ENCODE measurements at places on chromosomes 11 and 22.

DNA sequence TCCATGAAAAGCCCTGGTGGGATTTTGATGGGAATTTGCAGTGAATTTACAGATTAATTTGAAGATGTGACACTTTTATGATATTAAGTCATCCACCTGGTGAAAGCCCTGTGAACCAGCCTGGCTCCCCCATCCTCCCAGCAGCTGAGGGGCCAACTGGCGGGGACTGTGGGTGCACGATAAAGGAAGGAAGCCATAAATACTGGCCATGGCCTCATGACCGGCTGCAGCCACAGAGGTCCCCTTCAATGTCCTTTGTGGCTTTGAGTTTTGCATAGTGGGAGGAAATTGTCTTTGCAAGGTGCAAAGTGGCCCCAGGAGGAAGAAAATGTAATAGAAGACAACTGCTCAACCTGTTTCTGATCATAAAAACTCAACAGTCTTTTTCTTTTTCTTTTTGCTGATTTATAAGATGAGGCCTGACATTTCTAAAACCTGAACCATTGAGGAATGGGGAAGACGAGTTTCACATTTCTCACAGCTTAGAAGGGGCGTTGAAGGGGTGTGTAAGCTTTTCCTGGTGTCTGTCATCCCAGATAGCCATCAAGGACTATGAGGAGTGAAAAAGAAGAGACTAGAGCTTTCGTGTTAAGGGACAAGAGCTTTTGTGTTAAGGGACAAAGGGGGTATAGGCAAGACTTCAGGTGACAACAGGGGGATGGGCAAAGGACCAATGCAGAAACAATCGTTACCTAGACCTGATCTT lies 6.3 kb upstream of the NDUFV1 start:
- DNase-seq, result no peak

DNA sequence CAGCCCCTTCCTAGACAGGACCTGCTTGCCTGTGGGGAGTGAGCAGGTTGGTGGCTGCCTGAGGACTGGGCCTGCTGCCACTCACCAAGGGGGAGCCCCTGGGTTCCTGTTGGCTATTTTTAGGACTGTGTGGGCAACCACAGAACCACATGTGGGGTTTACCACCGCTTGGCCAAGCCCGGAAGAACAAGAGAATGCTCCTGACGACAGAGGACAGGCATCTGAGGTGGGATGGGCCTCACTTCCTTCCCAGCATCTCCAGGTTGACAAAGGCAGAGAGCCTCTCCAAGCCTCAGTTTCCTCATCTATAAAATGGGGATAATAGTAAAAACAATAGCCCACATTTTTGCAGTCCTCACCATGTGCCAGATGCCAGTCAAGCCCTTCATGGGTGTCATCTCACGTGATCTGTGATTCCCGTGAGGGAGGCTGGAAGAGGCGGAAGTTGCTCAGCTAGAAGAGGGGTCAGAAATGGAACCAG lies 43.6 kb downstream of the LRRC32 start:
- no peak for DNase-seq

- DNase-seq, result peak; percentile 59
Measured at GRCh38 chr11:64637334-64638017, 46.5 kb downstream of the SLC22A12 start.

- no peak for DNase-seq
Measured at GRCh38 chr11:14672635-14673034, 29.0 kb downstream of the PDE3B start.

- no peak for DNase-seq
Measured at GRCh38 chr22:26545385-26545784, 33.1 kb upstream of the TFIP11 start.

- no peak for DNase-seq
Measured at GRCh38 chr11:28542561-28542960, 434.4 kb downstream of the METTL15 start.

DNA sequence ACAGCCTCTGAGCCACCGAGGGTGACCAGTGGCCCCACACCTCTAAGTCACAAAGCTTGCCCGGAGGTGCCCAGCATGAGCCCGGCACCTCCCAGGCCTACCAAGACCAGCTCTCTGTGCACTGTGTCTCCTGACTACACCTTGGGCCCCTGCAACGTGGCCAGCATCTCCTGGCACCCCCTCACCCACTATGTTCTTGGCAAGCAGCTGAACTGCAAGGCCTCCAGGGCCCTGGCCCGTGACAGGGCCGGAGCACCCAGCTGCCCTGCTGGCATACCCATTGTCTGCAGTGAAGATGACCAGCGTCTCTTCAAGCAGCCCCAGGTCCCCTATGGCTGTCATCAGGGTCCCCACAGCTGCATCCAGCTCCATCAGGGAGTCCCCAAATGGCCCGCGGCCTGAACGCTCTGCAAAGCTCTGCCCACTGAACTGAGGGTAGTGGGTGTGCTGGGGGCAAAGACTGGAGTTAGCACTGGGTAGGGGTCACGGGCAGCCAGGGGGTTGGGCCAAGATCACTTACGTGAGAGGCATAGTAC lies 1.6 kb downstream of the ARSA start:
- no peak for DNase-seq

- no peak for DNase-seq
Measured at GRCh38 chr22:49881856-49882255, 28.2 kb downstream of the ZBED4 start.

GRCh38 chr11:34251589-34251980 lies 106.2 kb downstream of the ABTB2 start:
- no peak for DNase-seq

GRCh38 chr22:49687786-49688515 lies 139.7 kb downstream of the BRD1 start:
- no peak for DNase-seq

- no peak for DNase-seq
Measured at GRCh38 chr22:37999640-38000272, 15.4 kb upstream of the SOX10 start.

DNA sequence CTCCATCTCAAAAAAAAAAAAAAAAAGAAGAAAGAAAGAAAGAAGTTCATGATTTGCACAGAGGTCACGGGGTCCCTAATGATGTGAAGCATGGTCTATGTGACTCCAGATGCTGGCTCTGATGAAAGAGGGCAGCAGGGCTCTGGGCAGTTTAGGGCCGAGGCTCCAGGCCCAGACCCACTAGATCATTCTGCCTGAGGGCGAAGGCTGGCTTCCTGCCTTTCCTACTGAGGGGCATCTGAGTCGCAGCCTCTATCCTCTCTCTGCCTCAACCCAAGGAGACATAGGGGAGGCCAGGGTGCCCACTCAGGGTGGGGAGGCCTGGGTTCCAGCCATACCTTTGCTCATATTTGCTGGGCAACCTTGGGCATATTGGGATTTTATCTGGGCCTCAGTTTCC lies 4.8 kb downstream of the SLC35E4 start:
- DNase-seq, result no peak

DNA sequence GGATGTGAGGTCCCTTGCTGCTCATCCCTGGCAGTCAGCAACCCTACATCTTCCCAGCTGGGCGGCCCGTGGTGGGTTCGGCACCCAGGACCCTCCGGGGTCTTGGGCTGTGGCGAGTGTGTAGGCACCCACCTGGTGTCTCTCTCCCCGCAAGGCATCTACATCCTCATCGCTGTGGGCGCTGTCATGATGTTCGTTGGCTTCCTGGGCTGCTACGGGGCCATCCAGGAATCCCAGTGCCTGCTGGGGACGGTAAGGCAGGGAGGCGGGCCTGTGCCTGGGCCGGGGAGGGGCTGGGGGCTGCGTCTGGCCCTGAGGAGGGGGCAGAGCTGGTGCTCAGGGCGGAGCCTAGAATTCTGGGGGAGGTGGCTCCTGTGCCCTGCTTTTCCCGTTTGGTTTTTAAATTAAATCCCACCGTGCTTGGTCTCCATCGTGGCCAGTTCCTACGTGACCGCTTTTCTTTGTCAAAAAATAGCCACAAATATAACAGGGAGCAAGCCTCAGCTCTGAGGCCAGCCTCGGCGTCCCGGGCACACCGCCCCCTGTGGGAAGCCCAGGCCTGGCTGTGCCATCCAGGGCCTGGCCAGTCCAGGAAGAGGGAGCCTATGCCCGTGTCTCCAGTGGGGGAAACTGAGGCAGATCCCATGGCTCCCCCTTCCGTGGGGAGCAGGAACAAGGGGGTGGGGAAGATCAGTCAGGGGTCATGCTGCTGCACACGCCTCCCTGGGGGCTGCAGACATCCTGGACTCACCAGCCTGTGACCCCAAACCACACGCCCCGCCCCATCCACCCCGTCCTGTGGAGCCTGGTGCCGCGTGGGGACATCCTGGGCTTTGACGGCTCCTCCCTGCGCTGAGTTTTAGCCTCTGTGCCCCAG lies 6.4 kb upstream of the TSSC4 start:
- DNase-seq, result no peak

GRCh38 chr11:113760241-113760640 lies 13.3 kb downstream of the ZW10 start:
- DNase-seq, result no peak

Measured in anterior cingulate cortex (tissue), 58 donors.